Kidney (tissue), 22 donors: ENCODE measurements at places on chromosomes 7 and 10. TPM values are rescaled to one million over a fixed set of nuclear protein-coding genes. Genes with fewer than 3 reads are reported as not detected.
A peak's percentile ranks its signal among the peaks of the same experiment; 100 is the strongest.

DNA sequence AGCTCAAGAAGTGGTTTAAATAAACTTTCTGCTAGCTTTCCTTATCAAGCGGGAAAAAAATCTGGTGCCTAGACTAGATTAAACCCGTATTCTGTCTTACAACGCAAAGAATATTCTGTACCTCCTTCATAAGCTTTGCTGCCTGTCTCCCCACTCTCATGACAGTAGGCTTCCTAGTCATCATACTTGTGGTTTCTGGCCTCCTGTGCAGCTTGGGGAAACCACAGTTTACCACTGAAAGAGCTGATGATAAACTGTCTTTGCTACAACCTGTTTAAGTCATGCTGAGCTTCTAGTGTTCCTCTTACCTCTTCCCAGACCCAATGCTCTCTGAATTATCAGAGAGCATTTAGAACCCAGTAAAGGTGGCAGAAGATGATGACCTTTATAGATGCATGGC, 55.0 kb downstream of the PODXL start:
- H3K27ac ChIP-seq, result no peak overlapping the region
- no peak for DNase-seq

GRCh38 chr10:51112013-51112412, 37.7 kb downstream of the PRKG1 start:
- H3K4me1 ChIP-seq, result peaks cover under 1% of the 10 kb centered on the region
- H3K36me3 ChIP-seq, result no peaks in the 10 kb centered on the region
- no peaks in the 10 kb centered on the region for H3K27me3 ChIP-seq
- H3K4me3 ChIP-seq, result no peak overlapping the region
- no peak for DNase-seq

GRCh38 chr7:129053938-129054437, 923 bp downstream of the TNPO3 start:
- H3K4me3 ChIP-seq, result peak overlapping the region; percentile 98
- H3K27me3 ChIP-seq, result no peaks in the 10 kb centered on the region
- H3K27ac ChIP-seq, result peak overlapping the region; percentile 99
- no peak for DNase-seq
- no peaks in the 10 kb centered on the region for H3K36me3 ChIP-seq

DNA sequence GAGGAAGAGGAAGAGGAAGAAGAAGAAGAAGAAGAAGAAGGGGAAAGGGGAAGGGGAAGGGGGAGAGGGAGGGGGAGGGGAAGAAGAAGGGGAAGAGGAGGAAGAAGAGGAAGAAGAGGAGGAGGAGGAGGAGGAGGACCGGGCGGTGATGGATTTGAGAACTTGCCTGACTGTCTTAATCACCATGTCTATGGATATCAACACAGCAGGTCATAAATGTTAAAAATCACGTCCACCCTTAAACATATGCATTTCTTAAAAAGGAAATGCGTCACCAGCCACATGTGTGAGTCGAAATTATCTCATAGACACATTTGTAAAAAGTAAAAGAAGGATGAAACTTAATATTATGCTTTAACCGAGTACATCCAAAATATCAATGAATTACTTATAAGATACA, 42.1 kb upstream of the INSIG1 start:
- no peaks in the 10 kb centered on the region for H3K27me3 ChIP-seq
- no peak overlapping the region for H3K27ac ChIP-seq
- DNase-seq, result no peak
- no peaks in the 10 kb centered on the region for H3K36me3 ChIP-seq
- H3K4me3 ChIP-seq, result no peak overlapping the region

Gene IFIT1B
- not detected for total RNA-seq

Gene PKD2L1
- total RNA-seq, result not detected

DNA sequence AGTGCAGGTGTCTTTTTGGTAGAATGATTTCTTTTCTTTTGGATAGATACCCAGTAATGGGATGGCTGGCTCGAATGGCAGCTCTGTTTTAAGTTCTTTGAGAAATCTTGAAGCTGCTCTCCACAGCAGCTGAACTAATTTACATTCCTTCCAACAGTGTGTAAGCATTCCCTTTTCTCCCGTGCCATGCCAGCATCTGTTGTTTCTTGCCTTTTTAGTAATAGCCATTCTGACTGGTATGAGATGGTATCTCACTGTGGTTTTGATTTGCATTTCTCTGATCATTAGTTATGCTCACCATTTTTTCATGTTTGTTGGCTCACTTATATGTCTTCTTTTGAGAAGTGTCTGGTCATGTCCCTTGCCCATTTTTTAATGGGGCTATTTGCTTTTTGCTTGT, 486.3 kb downstream of the GALNT17 start:
- H3K4me3 ChIP-seq, result no peak overlapping the region
- H3K4me1 ChIP-seq, result no peaks in the 10 kb centered on the region
- no peak for DNase-seq
- no peaks in the 10 kb centered on the region for H3K27me3 ChIP-seq
- no peaks in the 10 kb centered on the region for H3K36me3 ChIP-seq
- no peak overlapping the region for H3K27ac ChIP-seq

DNA sequence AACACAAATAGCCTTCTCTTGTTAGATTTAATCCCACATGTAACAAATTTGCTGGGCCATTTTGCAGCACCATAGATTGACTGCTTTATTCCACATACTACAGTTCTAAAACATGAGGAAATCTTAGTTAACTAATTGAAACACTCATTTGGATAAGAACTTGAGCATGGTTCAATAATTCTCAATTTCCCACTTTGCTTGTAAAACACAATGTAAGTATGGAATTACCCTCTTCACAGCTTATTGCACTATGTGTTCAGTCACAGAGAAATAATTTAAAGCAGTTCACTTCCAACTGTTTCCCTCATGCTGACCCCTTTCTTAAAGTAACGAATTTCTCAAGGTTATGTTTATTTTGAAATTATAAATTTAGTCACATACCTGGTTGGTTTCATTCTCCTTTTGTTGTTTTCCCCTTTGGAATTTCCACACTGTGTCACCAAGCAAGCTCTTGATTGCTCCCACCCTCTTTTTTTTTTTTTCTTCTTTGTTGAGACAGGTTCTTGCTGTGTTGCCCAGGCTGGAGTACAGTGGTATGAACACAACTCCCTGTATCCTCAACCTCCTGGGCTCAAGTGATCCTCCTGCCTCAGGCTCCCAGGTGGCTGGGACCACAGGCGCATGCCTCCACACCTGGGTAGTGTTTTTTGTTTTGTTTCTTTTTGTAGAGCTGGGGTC, 425.4 kb downstream of the EXOC4 start:
- DNase-seq, result no peak
- no peaks in the 10 kb centered on the region for H3K27me3 ChIP-seq
- no peak overlapping the region for H3K4me3 ChIP-seq

Gene CTNNA3
- 0.72 TPM for total RNA-seq

DNA sequence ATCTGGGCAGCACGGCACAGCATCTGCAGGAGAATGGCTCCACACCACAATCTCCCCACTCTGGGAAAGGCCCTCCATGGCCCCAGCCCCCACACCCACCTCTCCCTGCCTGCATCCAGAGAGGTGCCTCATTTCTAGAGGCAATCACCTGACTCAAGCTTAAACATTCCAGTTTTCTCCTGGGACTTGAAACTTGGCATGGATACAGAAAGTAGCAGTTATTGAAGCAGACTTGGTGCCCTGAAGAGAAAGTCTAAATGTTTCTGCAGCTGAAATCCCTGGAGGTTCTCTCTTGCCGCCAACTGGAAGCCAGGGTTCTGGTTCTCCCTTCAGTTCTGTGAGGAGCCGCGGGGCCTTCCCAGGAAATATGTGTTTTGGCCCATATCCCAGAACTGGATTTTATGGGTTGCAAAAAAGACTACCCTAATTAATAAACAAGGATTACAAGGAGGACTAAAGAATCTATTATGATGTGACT, 122.8 kb downstream of the SKIDA1 start:
- DNase-seq, result peak; percentile 69
- no peaks in the 10 kb centered on the region for H3K36me3 ChIP-seq
- no peak overlapping the region for H3K4me3 ChIP-seq
- no peaks in the 10 kb centered on the region for H3K4me1 ChIP-seq
- no peaks in the 10 kb centered on the region for H3K27me3 ChIP-seq
- H3K27ac ChIP-seq, result peak overlapping the region; percentile 65

- H3K27me3 ChIP-seq, result no peaks in the 10 kb centered on the region
- no peaks in the 10 kb centered on the region for H3K36me3 ChIP-seq
- peak; percentile 50 for DNase-seq
- no peak overlapping the region for H3K27ac ChIP-seq
- H3K4me1 ChIP-seq, result no peaks in the 10 kb centered on the region
Measured at GRCh38 chr7:51430480-51431086, 114.0 kb upstream of the COBL start.

DNA sequence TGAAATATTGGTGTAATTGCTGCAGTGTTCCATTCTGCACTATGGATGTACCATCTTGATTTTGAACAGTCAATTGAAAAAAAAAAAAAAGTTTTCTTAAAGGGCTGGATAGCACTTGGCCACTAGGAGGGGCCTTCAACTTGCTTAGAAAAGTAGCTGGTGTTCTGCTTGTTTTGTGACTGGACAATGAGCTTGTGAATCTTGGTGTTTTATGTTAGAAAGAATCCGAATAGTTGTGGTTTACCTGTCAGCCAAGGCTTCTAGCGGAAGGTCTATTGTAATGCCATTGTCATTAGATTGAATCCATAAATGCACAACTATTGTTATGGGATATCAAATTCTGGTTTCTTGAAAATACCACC, 77.1 kb downstream of the BMPER start:
- H3K4me3 ChIP-seq, result no peak overlapping the region
- H3K27ac ChIP-seq, result no peak overlapping the region
- no peaks in the 10 kb centered on the region for H3K4me1 ChIP-seq
- no peaks in the 10 kb centered on the region for H3K27me3 ChIP-seq

- H3K4me1 ChIP-seq, result no peaks in the 10 kb centered on the region
- no peaks in the 10 kb centered on the region for H3K27me3 ChIP-seq
- H3K36me3 ChIP-seq, result no peaks in the 10 kb centered on the region
- no peak for DNase-seq
- no peak overlapping the region for H3K27ac ChIP-seq
Measured at GRCh38 chr10:95343573-95343972, 52.8 kb upstream of the PDLIM1 start.

DNA sequence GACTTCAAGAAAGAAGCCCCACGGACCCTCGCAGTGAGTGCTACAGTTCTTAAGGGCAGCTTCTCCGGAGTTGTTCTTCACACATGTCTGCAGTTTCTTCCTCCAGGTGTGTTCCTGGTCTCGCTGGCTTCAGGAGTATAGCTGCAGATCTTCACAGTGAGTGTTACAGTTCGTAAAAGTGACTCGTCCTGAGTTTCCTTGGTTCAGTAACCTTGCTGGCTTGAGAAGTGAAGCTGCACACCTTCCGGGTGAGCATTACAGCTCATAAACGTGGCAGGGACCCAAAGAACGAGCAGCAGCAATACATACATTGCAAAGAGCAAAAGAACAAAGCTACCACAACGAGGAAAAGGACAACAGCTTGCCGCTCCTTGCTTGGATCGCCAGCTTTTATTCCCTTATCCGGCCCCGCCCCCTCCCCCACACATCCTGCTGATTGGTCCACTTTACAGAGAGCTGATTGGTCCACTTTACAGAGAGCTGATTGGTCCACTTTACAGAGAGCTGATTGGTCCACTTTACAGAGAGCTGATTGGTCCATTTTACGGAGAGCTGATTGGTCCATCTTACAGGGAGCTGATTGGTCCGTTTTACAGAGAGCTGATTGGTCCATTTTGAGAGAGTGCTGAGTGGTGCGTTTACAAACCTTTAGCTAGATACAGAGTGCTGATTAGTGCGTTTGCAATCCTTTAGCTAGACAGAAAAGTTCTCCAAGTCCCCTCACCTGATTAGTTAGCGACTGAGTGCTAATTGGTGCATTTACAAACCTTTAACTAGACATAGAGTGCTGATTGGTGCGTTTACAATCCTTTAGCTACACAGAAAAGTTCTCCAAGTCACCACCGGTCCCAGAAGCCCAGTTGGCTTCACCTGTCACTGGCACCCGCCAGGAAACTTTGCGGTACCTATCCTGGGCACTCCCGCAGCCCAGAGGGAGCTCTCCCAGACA, 165.3 kb downstream of the AGMO start:
- H3K4me1 ChIP-seq, result no peaks in the 10 kb centered on the region
- no peaks in the 10 kb centered on the region for H3K27me3 ChIP-seq
- H3K36me3 ChIP-seq, result no peaks in the 10 kb centered on the region
- no peak overlapping the region for H3K27ac ChIP-seq
- no peak overlapping the region for H3K4me3 ChIP-seq

- DNase-seq, result no peak
- no peak overlapping the region for H3K4me3 ChIP-seq
- no peaks in the 10 kb centered on the region for H3K27me3 ChIP-seq
- no peak overlapping the region for H3K27ac ChIP-seq
- no peaks in the 10 kb centered on the region for H3K36me3 ChIP-seq
Measured at GRCh38 chr7:50584386-50584785, 19.2 kb upstream of the DDC start.

DNA sequence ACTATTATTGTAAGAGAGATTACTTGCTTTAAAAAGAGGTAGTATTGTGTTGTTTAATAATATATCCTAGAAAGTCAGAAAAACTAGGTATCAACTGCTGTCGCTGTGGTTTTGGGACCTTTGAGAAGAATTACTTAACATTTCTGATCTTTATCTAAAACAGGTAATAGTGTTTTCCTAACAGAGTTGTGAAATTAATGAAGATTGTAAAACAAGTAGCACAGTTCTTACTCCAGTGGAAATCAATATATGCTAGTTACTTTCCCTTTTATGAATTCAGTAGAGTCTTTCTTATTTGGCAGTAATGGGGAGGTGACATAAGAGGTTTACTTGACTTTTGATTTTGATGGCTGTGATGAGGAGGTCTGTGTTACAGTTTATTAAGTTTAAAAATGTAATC, 58.1 kb downstream of the KIF20B start:
- H3K36me3 ChIP-seq, result no peaks in the 10 kb centered on the region
- DNase-seq, result no peak
- no peaks in the 10 kb centered on the region for H3K4me1 ChIP-seq
- no peak overlapping the region for H3K4me3 ChIP-seq
- no peaks in the 10 kb centered on the region for H3K27me3 ChIP-seq

DNA sequence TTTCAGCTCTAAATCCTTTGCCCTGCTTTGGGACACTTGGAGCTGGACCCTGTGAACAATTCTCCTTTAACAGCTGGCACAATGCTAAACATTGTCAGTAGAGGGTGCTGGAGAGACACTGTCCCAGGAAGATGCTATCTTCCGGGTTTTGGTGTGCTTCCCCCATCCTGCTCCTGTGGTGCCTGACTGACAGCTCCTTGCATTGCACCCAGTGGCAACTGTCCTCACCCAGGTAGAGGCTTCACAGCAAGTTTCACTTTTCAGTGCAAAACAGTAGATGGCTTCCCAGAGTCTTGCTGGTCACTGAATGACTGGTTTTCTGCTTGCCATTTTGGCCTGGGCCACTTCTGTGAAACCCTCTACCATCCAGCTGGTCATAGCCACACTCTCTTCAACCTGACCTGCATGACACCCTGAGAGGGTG, 77.3 kb downstream of the CDC14C start:
- no peak overlapping the region for H3K4me3 ChIP-seq
- DNase-seq, result peak; percentile 46
- no peak overlapping the region for H3K27ac ChIP-seq
- H3K27me3 ChIP-seq, result no peaks in the 10 kb centered on the region
